SJCRH30 (cell line): ENCODE measurements at places on chromosomes 1 and 21. TPM values are rescaled to one million over a fixed set of nuclear protein-coding genes. Genes with fewer than 3 reads are reported as not detected.

DNA sequence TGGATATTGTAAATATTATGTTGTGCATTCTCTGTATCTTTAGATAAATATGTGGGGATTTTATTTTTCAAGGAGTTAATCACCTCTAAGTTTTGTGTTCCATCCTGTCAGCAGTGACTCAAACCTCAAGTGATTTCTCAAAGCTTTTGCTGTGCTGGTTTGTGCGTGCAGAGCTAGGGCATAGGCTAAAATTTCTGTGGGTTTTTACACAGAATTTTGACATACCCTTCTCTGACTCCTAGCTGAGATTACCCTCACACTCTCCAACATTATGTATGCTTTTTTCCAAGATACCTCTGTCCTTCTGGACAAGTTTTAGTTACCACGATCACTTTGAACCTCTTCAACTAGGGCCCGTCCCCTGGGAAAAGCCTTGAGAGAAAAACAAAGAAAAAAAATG is 384.9 kb downstream of the NCAM2 start:
- DNase-seq, result no peak

DNA sequence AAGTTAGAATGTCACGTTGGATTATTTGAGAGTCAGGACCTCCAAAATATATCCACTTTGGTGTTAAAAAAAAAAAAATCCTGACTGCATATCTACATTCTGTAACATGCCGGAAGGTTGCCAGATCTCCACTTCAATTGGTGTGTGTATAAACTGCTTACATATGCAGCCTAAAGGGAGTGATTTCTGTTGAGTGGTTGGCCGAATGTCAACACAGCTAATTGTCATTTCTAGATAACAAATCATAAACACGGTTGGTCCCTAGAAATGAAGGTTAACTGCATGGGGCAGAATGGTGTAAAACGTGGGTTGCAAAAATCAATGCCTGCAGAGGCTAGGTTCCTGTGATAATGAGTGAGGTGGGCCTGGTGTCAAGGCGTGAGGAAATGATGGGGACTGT is 15.0 kb upstream of the ROR1 start:
- no peak for DNase-seq

GRCh38 chr1:207990876-207991582 is 80.1 kb upstream of the CD34 start:
- no peak for DNase-seq

GRCh38 chr1:10402729-10403274 is 3.9 kb downstream of the PGD start:
- DNase-seq, result no peak

GRCh38 chr1:44609768-44610526 is 64.3 kb downstream of the TMEM53 start:
- DNase-seq, result no peak

DNA sequence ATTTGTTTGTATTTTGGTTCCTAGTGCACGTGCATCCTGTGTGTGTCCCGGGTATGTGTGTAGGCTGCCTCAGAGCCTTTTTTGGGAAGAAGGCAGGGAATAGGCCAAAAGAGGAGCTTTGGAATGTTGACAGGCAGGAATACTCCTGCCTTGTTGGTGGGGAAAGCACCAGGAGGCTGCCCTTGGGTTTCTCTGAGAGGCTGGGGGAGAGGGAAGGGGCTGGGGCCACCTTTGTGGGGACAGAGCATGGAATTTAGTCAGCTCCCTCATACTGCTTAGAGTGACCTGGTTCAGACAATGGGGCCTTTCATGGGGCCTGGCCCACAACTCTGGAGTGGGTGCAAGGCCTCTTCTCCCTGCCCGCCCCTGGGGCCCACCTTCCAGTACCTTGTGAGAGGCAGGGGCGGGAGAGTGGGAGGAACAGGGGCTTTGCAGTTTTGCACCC is 31.3 kb downstream of the ACOT11 start:
- DNase-seq, result no peak

- DNase-seq, result no peak
Observed at GRCh38 chr1:198437332-198437731, 103.1 kb downstream of the ATP6V1G3 start.

GRCh38 chr1:111848852-111849545 is 93.3 kb downstream of the DDX20 start:
- DNase-seq, result no peak

The LMNA gene
- 113 and 114 TPM in 2 replicates for total RNA-seq

DNA sequence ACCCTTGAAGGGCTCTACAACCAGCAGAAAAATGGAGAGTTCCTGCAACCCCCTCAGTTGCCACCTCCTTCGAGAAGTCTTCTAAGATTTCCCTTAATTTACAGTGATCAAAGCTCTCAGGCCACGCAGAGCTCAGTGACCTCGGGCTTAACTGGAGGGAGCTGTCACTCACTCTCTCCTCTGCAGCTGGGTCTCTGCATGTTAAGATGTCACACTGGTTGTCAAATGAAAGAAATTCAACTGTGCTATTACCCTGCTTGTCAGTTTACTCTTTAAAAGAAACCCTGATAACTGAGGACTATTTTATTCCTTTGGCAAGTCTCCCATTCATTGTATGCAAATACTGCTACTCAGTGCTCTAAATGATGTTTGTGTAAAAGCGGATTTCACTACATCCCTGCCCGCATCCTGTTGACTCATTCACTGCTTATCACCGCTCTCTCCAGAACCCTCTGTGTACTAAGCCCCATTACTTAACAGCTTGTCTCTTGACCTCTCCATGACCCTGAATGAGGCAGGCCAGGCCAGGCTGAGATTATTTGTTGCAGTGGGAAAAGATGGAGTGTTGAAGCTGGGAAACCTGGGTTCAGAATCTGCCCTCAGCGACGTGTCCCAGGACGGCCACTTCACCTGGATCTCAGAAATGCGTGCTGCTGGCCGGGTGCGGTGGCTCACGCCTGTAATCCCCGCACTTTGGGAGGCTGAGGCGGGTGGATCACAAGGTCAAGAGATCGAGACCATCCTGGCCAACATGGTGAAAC is 13.7 kb downstream of the DHRS3 start:
- DNase-seq, result peak; percentile 90

The CYP2J2 gene
- total RNA-seq, result 1.9 and 2.6 TPM in 2 replicates

- DNase-seq, result no peak
Observed at GRCh38 chr1:208205216-208206013, 38.8 kb downstream of the PLXNA2 start.

The ECM1 gene
- total RNA-seq, result 5.0 TPM in 2 replicates

The FAM110D gene
- 0.10 and 0.18 TPM in 2 replicates for total RNA-seq

The OR2T2 gene
- not detected in 2 replicates for total RNA-seq

DNA sequence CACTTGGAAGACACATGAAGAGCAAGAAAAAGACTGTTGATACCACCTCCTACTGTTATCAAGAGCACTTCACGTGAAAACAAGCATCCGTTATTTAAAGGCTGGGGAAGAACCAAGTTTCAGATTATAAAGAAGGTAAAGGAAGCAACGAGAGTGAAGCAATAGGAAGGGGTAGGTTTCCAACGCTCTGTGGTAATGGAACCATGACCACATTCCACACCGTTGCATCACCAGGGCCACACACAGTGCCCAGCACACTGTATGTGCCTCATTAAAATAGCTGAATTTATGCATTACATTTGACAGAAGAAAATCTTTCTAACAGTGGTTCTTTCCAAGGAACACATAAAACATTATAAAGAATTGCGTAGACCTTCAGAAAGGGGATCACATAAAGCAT is 435.8 kb downstream of the MRPL39 start:
- peak; percentile 50 for DNase-seq

- DNase-seq, result no peak
Observed at GRCh38 chr1:156435545-156436140, 64.9 kb downstream of the MEF2D start.
